ENCODE measurements at places on chromosomes 13 and 19. TPM values are rescaled to one million over a fixed set of nuclear protein-coding genes. Genes with fewer than 3 reads are reported as not detected.
A peak's percentile ranks its signal among the peaks of the same experiment; 100 is the strongest.

DNA sequence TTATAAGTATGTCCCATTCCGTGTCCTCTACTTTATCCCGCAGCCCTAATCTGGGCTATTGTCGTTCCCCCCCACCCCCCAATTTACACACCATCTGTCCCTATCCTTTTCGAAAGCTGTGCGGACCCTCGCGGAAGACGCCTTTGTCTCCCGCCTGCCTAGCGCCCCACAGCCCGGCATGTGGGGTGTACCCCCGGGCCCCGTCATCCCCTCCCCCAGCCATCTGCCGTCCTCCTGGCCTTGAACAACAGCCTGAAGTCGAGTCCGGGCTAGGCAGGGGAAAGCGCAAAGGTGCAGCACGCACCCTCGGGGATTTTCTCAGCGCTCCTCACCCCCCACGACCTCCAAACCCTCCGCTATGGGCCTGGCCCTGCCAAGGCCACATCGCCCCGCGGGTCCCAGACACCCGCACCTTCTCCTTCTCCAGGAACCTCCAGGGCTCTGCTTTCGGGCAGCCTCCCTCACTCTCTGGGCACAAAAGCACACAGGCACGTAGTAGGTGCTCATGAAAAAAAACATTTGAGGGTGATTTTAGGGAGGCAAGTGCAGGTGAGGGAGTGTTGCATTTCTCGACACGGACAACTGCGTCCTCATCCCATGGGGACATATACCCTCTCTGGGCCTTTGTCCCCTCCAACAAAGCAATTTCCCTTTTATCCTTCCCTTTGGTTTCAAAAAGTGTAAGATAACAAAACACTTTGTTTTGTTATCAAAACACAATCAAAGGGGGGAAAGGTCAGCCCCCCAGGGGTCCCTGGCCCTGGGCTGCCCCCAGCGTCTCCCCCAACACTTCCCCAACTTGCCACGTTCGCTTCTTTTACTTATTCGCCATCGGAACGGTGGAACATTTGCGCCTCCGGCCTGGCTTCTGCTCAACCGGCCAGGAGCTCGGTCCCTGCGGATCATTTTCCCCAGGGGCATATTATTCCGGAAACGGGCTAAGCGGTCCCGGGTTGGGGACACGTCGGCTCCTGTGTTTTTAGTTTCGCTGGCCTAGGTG is 16.4 kb downstream of the CCDC124 start:
- peaks cover 2% of the 10 kb centered on the region for H3K36me3 ChIP-seq
- DNase-seq: no peak
- H3K4me3 ChIP-seq: peak overlapping the region; percentile 69
- H3K27me3 ChIP-seq: peaks cover 50% of the 10 kb centered on the region
- H3K4me1 ChIP-seq: peaks cover 43% of the 10 kb centered on the region

GRCh38 chr13:106529415-106530170 is 5.9 kb downstream of the EFNB2 start:
- H3K4me3 ChIP-seq: no peak overlapping the region
- H3K4me1 ChIP-seq: peaks cover 11% of the 10 kb centered on the region
- no peak overlapping the region for H3K27ac ChIP-seq
- DNase-seq: no peak

GRCh38 chr13:30413842-30414241 is 8.5 kb upstream of the UBE2L5 start:
- no peak overlapping the region for H3K27ac ChIP-seq
- peaks cover 33% of the 10 kb centered on the region for H3K4me1 ChIP-seq
- H3K36me3 ChIP-seq: no peaks in the 10 kb centered on the region
- no peak for DNase-seq

DNA sequence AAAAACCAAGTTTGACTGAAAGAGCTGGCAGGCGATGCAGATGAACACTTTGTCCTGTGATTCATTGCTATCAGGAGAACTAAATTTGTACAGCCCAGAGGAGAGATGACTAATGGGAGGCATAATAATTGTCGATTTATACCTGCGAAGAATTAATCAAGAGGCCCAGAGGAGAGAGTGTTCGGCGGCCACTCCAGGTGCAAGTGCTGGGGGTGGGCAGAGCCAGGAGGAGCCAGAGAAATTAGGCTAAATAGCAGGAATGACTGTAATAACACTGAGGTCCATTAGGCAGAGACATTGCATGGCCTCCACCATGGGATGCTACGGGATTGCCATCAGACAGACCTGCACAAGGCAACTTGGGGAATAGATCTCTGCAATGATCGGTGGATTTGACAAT is 107.7 kb upstream of the UQCRFS1 start:
- H3K4me3 ChIP-seq: no peak overlapping the region
- H3K27me3 ChIP-seq: peaks cover 3% of the 10 kb centered on the region
- no peaks in the 10 kb centered on the region for H3K36me3 ChIP-seq
- no peak for DNase-seq
- no peak overlapping the region for H3K27ac ChIP-seq
- H3K4me1 ChIP-seq: no peaks in the 10 kb centered on the region

DNA sequence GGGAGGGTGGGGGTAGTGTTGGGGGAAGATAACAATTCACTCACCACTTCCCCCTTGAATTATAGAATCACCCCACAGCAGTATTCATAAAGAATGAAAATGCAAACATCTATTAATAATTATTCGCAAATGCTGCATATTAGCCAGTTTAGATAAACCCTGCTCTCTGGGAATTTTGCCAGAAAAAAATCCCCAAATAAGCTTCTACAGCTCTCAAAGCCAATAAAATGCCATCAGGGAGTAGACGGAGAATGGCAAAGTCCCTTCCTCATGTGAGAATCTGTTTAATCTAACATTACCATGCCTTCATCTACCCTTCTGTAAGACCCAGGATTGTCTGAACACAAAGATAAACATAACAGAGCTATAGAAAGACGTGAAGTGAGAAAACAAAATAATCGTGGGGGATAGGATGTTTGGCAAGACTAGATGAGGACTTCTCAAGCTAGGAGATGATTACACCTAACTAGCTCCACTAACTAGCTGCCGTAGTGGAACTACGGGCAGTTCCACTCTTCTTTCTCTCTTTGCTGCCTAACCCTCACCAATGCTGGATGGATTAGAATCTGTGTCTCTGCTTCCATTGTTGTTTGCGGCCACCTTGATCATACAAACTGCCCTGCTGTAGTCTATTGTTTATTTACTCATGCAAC is 32.4 kb upstream of the CACNA1A start:
- DNase-seq: no peak
- no peak overlapping the region for H3K4me3 ChIP-seq
- no peaks in the 10 kb centered on the region for H3K36me3 ChIP-seq
- no peaks in the 10 kb centered on the region for H3K4me1 ChIP-seq
- H3K27ac ChIP-seq: no peak overlapping the region

DNA sequence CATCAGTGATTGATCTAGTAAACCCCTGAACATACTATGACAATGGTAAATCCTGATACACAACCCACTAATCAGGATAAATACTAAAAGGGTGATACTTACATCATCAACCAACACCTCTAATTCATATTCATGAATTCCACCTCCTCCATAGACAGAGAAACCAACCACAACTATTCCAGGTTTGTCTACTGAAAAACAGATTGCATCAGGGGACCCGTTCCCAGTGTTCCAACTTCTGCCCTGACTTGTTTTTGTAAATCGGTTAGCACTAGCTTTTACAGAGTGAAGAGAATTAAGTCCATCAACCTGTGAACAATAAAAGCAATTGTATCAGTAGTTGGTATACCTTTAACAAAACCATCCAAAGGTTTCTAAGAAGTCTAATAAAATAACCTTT is 149.2 kb downstream of the MYCBP2 start:
- H3K27ac ChIP-seq: no peak overlapping the region
- H3K4me3 ChIP-seq: no peak overlapping the region
- H3K36me3 ChIP-seq: peaks cover 47% of the 10 kb centered on the region
- H3K4me1 ChIP-seq: peaks cover 11% of the 10 kb centered on the region
- no peak for DNase-seq

- no peak overlapping the region for H3K27ac ChIP-seq
- H3K4me1 ChIP-seq: no peaks in the 10 kb centered on the region
- H3K4me3 ChIP-seq: no peak overlapping the region
Observed at GRCh38 chr13:22648320-22648801, 532.4 kb upstream of the SGCG start.

DNA sequence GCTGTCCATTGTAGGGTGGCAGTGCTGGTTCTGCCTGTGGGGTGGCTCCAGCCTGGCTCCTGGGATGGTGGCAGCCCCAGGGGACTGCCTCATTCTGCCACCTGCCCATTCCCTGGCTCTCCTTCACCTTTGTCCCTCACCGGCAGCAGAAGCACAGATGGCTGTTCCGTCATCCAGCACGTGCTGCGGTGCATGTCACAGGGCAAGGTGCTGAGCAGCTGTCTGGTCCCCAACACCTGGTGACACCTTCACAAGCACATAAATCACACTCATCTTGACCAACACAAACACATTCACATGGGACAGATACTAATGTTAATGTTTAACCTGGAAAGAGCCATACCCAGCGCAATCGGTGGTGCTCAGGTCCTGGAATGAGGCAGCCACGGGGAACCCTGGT is 126.8 kb downstream of the UQCRFS1 start:
- H3K27me3 ChIP-seq: peaks cover 3% of the 10 kb centered on the region
- no peak for DNase-seq
- no peaks in the 10 kb centered on the region for H3K4me1 ChIP-seq

GRCh38 chr13:76656056-76656455 is 230.1 kb downstream of the KCTD12 start:
- H3K4me3 ChIP-seq: no peak overlapping the region
- H3K4me1 ChIP-seq: no peaks in the 10 kb centered on the region
- no peak overlapping the region for H3K27ac ChIP-seq
- peaks cover 4% of the 10 kb centered on the region for H3K27me3 ChIP-seq

- H3K4me1 ChIP-seq: no peaks in the 10 kb centered on the region
- peaks cover 1% of the 10 kb centered on the region for H3K36me3 ChIP-seq
- no peak for DNase-seq
- no peak overlapping the region for H3K4me3 ChIP-seq
- H3K27me3 ChIP-seq: no peaks in the 10 kb centered on the region
Observed at GRCh38 chr13:33869005-33869404, 51.1 kb downstream of the RFC3 start.

- H3K4me3 ChIP-seq: no peak overlapping the region
- peaks cover 15% of the 10 kb centered on the region for H3K36me3 ChIP-seq
- peaks cover 2% of the 10 kb centered on the region for H3K27me3 ChIP-seq
- H3K27ac ChIP-seq: no peak overlapping the region
- no peak for DNase-seq
Observed at GRCh38 chr19:6412447-6413091, 12.0 kb downstream of the KHSRP start.

DNA sequence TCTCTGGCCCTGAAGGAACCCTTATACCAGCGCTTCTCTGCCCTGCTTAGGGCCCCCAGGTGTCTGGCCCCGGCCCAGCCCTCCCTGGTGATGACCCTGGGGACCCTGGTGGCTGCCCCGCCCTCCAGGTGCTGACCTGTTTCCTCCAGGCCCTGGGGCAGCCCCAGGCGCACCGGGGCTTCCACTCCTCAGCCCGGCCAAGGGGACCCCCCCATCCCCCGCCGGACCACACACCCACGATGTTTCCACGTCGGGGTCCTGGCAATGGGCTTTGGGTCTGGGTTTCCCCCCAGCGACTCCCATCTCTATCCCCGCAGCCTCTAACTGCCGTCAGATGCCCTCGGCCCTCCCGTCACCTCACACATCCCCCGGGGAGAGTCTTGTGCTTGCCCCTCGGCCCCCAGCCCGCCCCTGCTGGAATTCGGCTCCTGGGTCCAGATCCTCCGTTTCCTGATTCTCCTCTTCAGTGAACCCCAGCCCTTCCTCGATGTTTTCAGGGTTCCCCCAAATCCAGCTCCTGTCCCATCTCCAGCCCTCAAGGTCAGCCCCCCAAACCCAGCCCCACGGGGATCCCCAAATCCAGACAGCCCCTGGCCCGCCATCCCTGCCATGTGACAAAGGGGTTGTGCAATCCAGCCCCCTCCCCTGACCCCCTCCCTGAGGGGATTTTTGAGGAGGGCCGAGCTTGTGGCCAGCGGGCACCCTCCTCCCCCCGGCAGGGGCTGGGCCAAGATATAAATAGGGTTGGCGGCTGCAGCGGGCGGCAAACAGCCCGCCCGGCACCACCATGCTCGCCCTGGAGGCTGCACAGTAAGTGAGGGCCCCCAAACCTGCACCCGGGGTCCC is at the start of gene SPIB:
Gene SPIB (plus strand): TSS at position 763 of the 846 bp plus-strand sequence. CDS start 25 bp downstream, at position 788.
- H3K4me1 ChIP-seq: peaks cover 12% of the 10 kb centered on the region
- H3K36me3 ChIP-seq: peaks cover 11% of the 10 kb centered on the region
- H3K27me3 ChIP-seq: peaks cover 2% of the 10 kb centered on the region
- H3K4me3 ChIP-seq: no peak within 1 kb of the TSS
- no peak for DNase-seq
- no peak within 1 kb of the TSS for H3K27ac ChIP-seq

GRCh38 chr13:68690567-68690966 is 1417.1 kb upstream of the ATXN8OS start:
- H3K36me3 ChIP-seq: no peaks in the 10 kb centered on the region
- no peak overlapping the region for H3K27ac ChIP-seq
- no peaks in the 10 kb centered on the region for H3K4me1 ChIP-seq
- no peak for DNase-seq
- H3K4me3 ChIP-seq: no peak overlapping the region

DNA sequence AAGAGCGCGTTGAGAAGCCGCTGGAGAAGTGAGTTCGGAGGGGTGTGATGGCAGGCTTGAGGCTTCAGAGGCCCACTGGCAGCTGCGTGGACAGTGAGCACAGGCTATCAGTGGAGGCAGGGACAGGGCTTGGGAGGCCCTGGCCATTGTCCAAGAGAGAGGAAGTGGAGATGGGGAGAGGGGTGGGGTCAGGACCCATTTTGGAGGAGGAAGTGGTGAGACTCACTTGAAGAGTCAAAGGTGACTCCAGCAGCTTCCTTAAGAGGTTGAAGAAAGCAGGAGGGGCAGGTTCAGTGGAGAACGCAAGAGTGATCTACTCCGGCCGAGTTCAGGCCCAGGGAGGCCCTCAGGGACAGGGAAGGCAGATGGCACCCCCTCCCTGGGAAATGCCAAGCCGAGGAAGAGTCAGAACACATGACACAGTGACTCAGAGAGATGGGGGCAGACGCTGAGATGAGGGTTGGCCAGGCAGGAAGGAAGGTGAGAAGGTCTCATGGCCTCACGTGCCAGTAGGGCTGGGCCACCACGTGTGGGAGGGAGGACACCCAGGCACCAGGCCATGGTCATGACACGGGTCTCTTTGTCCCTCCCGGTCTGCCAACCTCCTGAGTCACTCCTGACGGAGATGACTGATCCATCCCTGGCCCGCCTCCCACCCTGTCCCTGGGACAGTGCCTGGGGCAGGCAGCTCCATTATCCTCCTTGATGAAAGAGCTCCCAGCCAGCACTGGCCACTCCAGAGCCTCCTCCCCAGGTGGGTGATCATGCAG is 10.1 kb upstream of the CD22 start:
- no peaks in the 10 kb centered on the region for H3K4me1 ChIP-seq
- H3K36me3 ChIP-seq: no peaks in the 10 kb centered on the region

The ZC3H4 gene
- total RNA-seq: 114 TPM

The PLK5 gene
- not detected for total RNA-seq

The PLA2G4C gene
- total RNA-seq: 12.7 TPM

The FAM216B gene
- total RNA-seq: not detected

The KRTDAP gene
- total RNA-seq: not detected

The PNMA8B gene
- total RNA-seq: not detected

The FPR1 gene
- not detected for total RNA-seq

The ZNF229 gene
- 0.08 TPM for total RNA-seq

Measured in activated T-helper 1 cell treated with anti-CD3 and anti-CD28 coated beads, Interleukin-12 subunit alpha, Interleukin-12 subunit beta, Interleukin-2, Interleukin-4 antibody, amounts not matched to agents 30 ng/mL and 10 ng/mL and 1 ng/mL, durations not matched to agents 14 hours and 24 hours and 36 hours (primary cell).